Kidney tubule cell (primary cell): ENCODE measurements at places on chromosomes 16 and 17.
A peak's percentile ranks its signal among the peaks of the same experiment; 100 is the strongest.

DNA sequence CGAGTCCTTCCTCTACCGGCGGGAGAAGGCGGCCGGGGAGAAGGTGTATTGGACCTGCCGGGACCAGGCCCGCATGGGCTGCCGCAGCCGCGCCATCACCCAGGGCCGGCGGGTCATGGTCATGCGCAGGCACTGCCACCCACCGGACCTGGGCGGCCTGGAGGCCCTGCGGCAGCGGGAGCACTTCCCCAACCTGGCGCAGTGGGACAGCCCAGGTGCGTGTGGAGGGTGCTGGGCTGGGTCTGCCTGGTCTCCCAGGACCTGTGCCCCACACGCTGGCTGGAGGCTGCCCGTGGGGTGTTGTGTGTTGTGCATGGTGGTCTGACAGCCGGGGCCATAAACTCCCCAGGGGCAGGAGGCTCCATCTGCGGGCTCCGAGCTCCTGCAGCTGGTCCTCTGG is 25.4 kb downstream of the FLYWCH1 start:
- no peak for DNase-seq

GRCh38 chr17:77821114-77821513 is 137.4 kb upstream of the TNRC6C start:
- DNase-seq = no peak

DNA sequence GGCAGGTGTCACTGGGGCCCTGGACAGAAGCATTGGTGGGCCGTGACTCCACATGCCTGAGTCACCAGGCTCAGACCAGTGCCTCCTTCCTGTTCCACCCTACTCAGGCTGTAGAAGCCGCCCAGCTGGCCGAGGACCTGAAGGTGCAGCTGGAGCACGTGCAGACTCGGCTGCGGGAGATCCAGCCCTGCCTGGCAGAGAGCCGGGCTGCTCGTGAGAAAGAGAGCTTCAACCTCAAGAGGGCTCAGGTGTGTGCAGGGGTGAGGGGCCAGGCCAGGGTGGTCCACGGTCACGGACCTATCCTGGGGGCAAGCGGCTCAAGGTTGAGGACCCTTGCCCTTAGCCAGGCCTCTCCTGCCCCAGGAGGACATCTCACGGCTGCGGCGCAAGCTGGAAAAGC is 9.6 kb downstream of the RNF40 start:
- peak; percentile 35 for DNase-seq

- peak; percentile 53 for DNase-seq
Observed at GRCh38 chr16:19071811-19072777, 4.7 kb downstream of the COQ7 start.

DNA sequence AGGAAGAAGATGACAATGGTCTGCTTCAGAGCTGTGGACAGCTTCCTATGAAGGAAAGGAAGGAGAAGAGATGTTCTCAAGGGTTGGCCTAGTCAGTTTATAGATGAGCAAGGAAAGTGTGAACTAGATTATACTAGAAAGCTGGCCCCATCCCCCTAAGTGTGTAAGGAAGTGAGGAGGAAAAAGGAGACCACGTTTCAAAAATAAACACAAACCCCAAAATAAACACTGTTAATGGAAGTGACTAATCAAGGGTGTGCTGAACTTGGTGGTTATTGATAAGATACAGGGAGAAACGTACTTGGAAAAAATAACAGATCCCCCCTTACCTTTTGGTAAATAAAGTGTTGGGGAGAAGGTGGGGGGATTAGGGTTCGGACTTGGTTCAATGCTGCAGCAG is 267.1 kb downstream of the SOX9 start:
- no peak for DNase-seq

- DNase-seq = no peak
Observed at GRCh38 chr16:83887080-83887479, 11.8 kb upstream of the MLYCD start.

GRCh38 chr17:38596651-38597050 is 9.1 kb downstream of the SRCIN1 start:
- DNase-seq = no peak

DNA sequence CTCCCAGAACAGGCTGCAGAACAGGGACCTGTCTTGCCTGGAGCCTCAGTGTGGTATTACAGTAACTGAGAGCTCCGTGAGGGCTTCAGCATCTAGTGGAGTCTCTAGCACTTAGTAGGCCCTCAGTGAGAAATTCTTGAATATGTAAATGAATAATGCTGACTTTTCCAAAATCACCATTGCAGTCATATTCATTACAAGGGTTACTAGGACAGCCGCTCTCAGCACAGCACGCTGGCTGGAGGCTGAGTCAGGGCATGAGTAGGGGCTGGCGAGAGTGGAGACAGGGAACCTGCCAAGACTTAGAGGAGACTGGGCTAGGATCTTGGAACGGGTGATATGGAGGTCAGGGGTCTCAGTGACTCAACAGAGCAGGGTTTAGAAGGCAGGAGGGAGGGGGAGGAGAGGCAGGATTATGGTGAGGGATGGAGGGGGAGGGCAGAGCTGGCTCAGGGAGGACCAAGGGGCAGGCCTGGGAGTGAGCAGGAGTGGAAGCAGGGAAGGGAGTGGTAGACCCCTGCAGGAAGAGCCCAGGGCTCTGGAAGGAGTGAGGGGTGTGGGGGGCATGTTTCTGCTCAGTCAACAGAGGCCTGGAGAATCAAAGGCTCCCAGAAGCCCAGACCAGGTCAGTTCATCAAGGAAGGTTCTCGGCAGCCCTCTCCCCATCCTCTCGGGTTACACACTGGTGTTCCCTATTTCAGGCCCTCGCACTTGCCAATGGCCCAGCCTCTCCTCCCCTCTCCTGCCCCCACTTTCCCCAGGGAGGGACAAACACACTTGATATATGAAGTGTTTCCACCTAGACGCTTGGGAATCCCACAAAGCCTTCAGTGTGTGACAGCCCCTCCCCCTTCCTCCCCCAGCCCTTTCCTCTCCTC is 42.3 kb downstream of the FZD2 start:
- peak; percentile 77 for DNase-seq

DNA sequence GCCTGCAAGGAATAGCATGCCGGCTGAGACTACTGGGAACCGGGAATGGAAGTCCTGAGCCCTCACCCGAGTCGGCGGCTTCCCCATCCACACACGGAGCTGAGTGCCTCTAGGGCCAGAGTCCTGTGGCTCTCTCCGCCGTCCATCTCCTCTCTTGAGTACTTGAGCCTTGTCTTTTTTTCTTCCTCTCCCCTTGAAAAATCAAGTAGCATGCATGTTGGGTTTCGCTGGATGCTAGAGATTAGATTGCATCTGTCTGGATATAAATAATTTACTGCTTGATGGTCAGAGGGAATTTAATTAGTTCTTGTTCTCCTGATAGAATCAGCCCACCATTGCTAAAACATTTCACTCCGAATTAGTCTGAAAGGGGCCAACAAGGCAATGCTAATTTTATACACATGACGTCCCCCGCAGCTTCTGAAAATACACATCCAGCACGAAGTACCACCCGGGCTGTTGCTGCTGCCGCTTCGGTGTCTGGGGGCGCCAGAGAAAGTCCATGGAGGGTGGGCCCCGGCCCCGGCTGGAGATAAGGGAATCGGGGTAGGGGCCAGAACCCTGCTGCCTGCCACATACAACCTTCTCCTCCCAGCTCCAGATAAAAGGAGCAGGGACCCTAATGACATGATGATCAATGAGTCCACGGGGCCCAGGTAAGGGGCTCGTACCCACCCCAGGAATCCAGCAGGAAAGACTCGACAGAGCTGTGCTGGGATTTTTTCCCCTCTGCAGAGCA is 48.5 kb downstream of the RBFOX3 start:
- no peak for DNase-seq

GRCh38 chr17:64328859-64329531 is 61.7 kb downstream of the PECAM1 start:
- no peak for DNase-seq

DNA sequence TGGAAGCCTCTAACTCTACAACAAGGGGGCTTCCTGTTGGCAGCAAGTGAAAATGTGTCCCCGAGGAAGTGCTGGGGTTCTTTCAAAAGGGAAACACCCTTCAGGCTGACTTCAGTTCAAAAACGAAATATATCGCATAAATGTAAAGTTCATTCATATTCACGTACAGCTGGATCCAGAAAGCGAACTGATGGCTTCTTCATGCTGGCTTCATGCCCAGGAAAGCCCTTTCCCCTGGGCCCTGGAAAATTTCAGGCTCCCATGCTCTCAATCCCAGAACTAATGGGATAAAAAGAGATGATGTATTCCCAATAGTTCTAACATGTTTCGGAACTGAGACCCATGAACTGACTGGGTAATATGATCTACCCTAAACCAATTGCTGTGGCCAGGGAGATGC is 104.7 kb upstream of the CDH13 start:
- DNase-seq = no peak

DNA sequence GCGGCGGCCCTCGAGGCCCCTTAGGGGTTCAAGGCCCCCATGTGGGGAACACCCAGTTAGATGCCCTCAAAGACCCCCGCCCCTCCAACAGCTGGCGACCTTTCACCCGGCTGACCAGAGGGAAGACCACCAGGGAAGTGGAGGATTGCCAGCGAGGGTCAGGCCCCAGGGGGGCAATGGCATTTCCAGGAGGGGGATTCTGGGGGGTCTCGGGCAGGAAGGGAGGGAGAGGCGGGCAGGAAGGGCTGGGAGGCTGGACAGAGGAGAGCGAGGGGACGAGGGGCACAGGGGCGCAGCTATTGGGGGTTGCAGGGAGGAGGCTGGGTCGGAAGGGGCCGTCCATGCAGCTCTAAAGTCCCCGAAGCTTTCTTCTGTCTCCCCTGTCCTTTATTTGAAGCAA is 139.5 kb downstream of the C16orf95 start:
- DNase-seq = no peak

DNA sequence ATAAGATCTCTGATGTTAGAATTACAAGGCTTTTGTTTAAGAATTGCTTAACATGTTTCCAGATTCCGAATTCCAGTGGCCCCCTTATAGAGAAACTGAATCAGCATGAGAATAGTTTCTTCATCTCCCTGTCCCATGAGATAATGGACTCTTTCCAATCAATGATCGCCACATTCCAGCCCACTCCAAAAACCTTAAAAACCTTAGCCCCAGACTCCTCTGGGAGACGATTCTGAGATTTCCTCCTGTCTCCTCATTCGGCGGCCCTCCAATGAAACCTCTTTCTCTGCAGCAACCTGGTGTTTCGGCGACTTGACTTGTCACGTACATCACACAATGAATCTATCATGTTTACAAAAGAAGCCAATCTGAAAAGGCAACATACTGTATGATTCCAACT is 197.1 kb upstream of the PSMD7 start:
- DNase-seq = no peak

GRCh38 chr16:90046122-90046970 is 27.1 kb upstream of the DBNDD1 start:
- DNase-seq = no peak

DNA sequence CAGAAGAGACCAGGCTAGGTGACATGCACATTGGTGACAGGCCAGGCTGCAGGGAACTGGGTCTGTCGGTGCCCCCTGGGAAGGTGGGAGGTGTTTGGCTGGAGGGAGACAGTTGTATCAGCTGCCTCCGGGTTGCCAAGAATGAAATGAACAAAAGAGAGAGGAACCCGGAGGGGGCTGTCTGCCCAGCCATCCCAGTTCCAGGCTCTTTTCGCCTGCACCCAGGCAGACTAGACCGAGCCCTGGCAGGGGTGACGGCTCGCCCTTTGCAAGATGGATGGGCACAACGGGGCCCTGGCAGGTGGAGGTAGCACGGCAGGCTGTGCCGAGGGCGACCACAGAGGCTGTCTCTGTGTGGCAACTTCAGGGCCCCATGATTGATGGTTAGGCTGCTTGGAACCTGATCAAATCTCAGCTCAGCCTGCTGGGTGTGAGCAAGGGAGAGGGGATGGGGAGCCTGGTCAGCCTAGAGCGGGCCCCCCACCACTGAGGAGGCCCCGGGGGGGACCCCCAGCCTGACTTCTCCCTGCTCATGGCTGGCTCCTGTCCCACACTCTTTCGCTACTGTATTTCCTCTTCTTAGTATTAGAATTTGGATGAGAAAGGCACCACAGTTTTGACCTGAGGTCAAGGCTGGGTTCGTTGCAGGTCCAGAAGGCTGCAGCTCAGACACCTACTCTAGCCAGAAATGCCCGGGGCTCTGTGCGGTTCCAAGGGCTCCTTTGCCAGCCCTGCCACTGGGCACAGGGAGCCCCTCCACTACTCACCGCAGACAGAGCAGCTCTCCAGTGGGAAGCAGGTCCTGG is 118.9 kb upstream of the CHMP6 start:
- DNase-seq = no peak

- no peak for DNase-seq
Observed at GRCh38 chr17:29603109-29603674, 10.3 kb downstream of the ANKRD13B start.
